ENCODE measurements at places on chromosomes 12 and 14.

GRCh38 chr12:132558042-132558856 is 52.1 kb downstream of the LRCOL1 start:
- DNase-seq: no peak

DNA sequence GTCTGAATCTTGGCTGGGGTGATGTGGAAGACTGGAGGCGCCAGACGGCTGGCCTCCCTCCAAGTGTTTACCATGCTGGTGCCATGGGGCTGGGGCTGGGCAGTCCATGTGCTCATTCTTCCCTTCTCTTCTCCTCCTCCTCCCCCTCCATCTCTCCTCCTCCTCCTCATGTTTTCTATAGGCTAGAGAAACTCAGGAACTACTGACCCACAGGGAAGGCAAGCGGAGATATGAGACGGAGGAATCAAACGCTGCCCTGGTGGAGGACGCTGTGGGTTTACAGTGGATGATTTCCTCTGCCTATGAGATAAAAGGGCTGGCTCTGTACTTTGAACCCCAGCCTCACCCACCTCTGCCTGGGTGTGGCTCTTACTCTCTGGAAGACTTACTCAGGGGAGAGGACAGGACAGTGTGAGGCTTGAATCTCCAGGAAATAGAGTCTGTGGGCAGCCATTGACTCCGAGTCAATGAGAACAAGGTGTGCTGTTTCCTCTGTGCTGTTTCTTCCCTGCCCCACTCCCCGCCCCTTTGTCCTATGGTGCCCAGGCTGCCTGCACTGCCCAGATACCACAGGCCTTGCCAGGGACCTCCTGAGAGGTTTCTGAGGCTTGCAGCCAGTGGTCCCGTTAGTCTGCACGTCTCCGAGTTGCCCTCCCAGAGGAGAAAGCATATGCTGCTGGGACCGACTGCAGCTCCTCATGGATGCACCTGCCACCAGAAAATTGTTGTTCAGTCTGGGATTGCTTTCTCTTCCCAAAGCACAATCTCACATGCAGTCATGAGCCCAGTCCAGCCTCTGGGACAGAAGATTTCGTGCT is 132.6 kb upstream of the ARHGAP5 start:
- no peak for DNase-seq

- no peak for DNase-seq
Observed at GRCh38 chr12:96776908-96777307, 130.1 kb upstream of the NEDD1 start.

DNA sequence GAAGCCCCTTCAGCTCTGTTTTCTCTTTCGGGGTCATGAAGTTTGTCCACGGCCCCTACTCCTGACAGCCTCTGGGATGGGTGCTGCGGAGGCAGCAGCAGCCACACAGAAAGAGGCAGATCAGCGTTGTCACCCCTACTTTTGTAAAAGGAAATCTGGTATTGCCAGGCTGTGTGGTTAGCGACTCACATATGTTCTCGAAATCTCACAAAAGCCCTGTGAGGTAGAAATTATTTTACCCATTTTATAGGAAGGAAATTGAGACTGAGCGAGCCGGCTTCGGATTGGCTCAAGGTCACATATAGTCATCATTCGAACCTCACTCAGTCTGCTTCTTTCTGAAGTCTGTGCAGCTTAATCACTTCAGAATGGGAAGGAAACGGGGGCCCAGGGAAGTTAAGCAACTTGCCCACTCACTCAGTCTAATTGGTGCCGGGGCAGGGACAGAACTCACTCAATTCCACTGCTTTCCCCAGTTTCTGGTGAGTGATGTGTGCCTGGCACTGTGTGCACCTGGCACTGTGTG is 1.1 kb upstream of the CKAP4 start:
- DNase-seq: no peak

GRCh38 chr12:15001733-15002382 is 29.0 kb downstream of the PDE6H start:
- DNase-seq: no peak

DNA sequence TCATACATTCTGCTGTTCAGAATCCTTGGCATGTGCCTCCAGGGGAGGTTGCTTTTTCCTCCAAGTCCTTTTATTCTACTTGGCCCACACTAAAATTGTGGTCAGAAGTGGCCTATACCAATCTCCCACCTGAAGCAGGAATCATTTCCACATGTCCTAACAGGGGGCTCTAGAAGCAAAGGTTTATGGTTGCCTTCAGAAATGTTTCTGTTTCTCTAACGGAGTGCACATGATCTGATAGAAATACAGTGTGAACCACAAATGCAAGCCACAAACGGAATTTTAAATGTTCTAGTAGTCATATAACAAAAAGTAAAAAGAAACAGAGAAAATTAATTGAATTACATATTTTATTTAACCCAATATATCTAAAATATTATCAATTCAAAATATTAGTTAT is 4.0 kb downstream of the PTGER2 start:
- DNase-seq: no peak

DNA sequence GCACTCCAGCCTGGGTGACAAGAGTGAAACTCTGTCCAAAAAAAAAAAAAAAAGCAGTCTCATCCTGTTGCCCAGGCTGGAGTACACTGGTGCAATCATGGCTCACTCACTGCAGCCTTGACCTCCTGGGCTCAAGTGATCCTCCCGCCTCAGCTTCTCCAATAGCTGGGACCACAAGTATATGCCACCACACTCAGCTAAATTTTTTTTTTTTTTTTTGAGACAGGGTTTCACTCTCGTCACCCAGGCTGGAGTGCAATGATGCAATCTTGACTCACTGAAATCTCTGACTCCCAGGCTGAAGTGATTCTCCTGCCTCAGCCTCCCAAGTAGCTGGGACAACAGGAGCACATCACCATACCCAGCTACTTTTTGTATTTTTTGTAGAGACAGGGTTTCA is 5.2 kb upstream of the CNPY2 start:
- DNase-seq: no peak
